ENCODE measurements at places on chromosomes 12 and 14.
A peak's percentile ranks its signal among the peaks of the same experiment; 100 is the strongest.

DNA sequence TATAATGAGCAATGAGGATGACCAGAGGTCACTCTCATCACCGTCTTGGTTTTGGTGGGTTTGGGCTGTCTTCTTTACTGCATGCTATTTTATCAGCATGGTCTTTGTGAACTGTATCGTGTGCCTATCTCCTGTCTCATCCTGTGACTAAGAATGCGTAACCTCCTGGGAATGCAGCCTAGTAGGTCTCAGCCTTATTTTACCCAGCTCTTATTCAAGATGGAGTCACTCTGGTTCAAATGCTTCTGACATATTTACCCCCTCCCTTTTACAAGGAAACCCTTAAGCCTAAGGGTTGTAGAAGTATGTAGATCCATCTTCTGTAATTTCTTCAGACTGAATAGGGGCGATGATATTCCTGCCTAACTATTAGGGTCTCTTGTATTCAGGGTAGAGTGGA lies 8.4 kb downstream of the IFI27L1 start:
- DNase-seq = no peak
- no peak overlapping the region for H3K4me3 ChIP-seq
- H3K27me3 ChIP-seq = no peaks in the 10 kb centered on the region

GRCh38 chr14:100159094-100159864 lies at the start of gene DEGS2:
TSS of gene DEGS2 (minus strand) at chr14:100159645. CDS start at chr14:100159587, 58 bp downstream.
- no peak for DNase-seq
- H3K27me3 ChIP-seq = peaks cover 39% of the 10 kb centered on the region
- H3K4me1 ChIP-seq = no peaks in the 10 kb centered on the region
- H3K4me3 ChIP-seq = peak within 1 kb of the TSS; percentile 69

GRCh38 chr12:82857276-82857675 lies 170.6 kb downstream of the TMTC2 start:
- peaks cover 11% of the 10 kb centered on the region for H3K4me1 ChIP-seq
- H3K36me3 ChIP-seq = no peaks in the 10 kb centered on the region
- H3K27ac ChIP-seq = no peak overlapping the region
- no peak overlapping the region for H3K4me3 ChIP-seq
- H3K27me3 ChIP-seq = no peaks in the 10 kb centered on the region
- DNase-seq = no peak

DNA sequence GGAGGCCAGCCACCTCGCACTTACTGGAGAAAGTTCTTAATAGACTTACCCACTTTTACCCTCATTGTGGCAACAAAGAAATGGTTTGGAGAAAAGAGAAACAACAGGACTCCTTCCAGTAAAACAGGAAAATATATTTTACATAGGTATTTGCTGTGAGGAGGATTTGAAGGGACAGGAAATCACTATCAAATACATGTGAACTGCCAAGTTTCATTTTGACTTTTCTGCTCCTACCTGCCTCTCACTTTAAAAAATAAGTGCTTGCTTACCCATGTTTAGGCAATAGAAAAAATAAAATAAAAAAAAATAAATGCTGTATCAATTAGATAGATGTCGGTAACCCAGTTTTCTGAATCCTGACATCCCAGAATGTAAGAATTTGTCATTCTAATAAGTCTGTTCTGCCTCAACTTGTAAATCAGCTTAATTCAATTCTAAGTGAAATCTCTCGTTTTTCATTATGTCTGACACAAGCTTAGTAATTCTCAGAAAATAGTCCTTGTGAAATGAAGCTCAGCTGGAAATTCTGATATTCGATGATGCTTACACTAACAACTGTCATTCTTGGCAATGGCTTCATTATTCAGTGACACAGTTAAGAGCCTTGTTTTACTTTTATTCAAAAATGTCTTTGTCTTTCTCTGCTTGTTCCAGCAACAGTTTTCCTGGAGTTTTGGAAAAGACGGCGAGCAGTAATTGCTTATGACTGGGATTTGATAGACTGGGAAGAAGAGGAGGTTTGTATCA lies 131.3 kb downstream of the SLC5A8 start:
- DNase-seq = no peak
- H3K27me3 ChIP-seq = no peaks in the 10 kb centered on the region
- H3K27ac ChIP-seq = no peak overlapping the region

GRCh38 chr12:93322784-93323183 lies 54.9 kb upstream of the NUDT4 start:
- no peaks in the 10 kb centered on the region for H3K27me3 ChIP-seq
- no peaks in the 10 kb centered on the region for H3K4me1 ChIP-seq
- H3K36me3 ChIP-seq = no peaks in the 10 kb centered on the region
- no peak overlapping the region for H3K4me3 ChIP-seq
- no peak for DNase-seq

DNA sequence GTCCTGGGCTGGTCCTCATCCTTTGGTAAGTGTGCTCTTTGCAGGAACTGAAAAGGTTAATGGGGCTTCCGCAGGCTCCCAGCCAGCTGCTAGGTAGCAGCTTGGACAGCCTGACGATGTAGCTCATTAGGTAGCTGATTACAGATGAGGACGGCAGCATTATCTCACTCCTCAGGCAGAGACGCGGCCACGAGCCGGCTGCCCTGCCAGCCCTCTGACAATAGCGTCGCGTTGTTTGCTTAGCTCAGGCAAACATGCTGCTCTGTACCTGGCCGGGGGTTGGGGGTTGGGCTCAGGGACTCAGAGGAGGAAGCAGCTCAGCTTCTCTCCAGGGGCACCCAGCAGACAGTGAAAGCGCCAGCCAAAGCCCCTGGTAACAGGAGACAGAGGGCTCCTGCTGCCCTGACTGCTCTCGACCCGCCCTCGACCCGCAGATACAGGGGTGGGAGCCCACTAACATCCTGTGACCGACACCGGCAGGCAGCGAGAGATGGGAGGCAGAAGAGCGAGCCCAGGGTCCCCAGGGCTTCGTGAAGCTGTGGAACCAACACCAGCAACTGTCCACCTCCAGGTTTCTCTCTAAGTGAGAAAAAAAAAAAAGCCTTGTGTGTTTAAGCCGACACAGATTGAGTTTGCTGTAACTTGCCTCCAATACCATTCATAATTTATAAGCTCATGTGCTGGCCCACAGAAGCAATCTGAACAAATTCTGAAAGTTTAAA lies 53.4 kb upstream of the DLK1 start:
- DNase-seq = peak; percentile 25
- H3K4me3 ChIP-seq = peak overlapping the region; percentile 10
- H3K27me3 ChIP-seq = peaks cover 18% of the 10 kb centered on the region
- no peaks in the 10 kb centered on the region for H3K36me3 ChIP-seq
- H3K27ac ChIP-seq = no peak overlapping the region
- peaks cover 12% of the 10 kb centered on the region for H3K4me1 ChIP-seq

DNA sequence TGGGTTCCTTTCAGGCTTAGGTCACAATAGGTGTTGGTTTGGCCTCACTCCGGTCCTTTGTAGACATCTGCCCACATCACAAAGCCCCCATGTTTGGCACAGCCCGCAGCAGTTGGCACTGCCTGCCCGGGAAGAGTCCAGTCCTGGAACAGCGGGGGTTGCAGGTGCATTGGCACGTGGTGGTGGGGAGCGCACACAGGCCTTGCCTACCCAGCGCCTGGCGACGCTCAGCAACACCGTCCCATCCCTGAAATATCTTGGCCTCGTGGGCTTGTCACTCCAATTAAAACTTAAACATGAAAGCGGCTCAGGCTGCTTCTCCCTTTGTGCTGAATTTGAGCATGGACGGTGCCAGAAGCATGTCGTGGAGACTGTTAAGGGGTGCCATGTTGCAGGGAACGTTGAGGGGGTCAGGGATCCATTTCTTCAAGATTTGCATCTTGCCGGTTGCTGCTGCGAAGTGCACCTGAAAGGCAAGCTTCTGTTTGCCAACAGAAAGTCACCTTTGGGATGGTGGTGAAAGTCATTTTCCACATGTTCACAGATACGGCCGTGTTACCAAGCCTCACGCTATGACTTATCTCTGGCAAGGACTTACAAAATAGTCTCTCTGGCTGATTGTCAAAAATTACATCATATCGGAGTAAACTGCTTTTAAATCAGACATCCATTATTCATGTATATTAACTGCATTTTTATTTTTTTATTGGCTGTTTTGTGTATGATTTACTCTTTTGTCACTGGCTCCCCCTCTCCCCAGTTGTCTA lies 91.5 kb downstream of the FBXW8 start:
- no peaks in the 10 kb centered on the region for H3K27me3 ChIP-seq
- no peak overlapping the region for H3K4me3 ChIP-seq
- peaks cover 24% of the 10 kb centered on the region for H3K4me1 ChIP-seq
- DNase-seq = no peak
- no peaks in the 10 kb centered on the region for H3K36me3 ChIP-seq

GRCh38 chr14:23831596-23831995 lies 122.0 kb upstream of the DHRS4 start:
- no peak overlapping the region for H3K27ac ChIP-seq
- H3K36me3 ChIP-seq = no peaks in the 10 kb centered on the region
- DNase-seq = no peak
- H3K4me1 ChIP-seq = no peaks in the 10 kb centered on the region

- no peak overlapping the region for H3K4me3 ChIP-seq
- H3K27me3 ChIP-seq = no peaks in the 10 kb centered on the region
- no peaks in the 10 kb centered on the region for H3K4me1 ChIP-seq
- DNase-seq = no peak
- no peaks in the 10 kb centered on the region for H3K36me3 ChIP-seq
- no peak overlapping the region for H3K27ac ChIP-seq
Observed at GRCh38 chr14:25349269-25349668, 299.3 kb upstream of the STXBP6 start.

GRCh38 chr14:102208741-102209140 lies 69.0 kb downstream of the WDR20 start:
- no peak for DNase-seq
- H3K27ac ChIP-seq = no peak overlapping the region
- no peaks in the 10 kb centered on the region for H3K4me1 ChIP-seq
- no peak overlapping the region for H3K4me3 ChIP-seq

DNA sequence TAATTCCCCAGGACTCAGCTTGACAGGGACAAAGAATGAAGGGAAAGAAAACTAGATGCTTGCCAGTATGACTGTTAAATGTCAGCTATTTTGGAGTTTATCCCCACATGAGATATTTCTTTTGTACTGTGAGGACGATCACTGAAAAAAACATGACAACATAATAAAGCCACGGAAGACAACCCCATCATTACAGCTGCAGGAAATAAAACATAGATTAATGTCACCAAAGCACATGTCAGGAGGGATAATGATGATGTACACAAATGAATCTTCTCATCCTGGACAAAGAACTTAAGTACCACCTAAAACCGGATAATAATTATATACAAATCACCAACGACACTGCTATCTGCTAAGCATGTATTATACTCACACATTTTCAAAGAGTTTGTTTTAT lies 84.6 kb upstream of the GRIP1 start:
- no peak overlapping the region for H3K27ac ChIP-seq
- H3K27me3 ChIP-seq = no peaks in the 10 kb centered on the region
- no peaks in the 10 kb centered on the region for H3K36me3 ChIP-seq

DNA sequence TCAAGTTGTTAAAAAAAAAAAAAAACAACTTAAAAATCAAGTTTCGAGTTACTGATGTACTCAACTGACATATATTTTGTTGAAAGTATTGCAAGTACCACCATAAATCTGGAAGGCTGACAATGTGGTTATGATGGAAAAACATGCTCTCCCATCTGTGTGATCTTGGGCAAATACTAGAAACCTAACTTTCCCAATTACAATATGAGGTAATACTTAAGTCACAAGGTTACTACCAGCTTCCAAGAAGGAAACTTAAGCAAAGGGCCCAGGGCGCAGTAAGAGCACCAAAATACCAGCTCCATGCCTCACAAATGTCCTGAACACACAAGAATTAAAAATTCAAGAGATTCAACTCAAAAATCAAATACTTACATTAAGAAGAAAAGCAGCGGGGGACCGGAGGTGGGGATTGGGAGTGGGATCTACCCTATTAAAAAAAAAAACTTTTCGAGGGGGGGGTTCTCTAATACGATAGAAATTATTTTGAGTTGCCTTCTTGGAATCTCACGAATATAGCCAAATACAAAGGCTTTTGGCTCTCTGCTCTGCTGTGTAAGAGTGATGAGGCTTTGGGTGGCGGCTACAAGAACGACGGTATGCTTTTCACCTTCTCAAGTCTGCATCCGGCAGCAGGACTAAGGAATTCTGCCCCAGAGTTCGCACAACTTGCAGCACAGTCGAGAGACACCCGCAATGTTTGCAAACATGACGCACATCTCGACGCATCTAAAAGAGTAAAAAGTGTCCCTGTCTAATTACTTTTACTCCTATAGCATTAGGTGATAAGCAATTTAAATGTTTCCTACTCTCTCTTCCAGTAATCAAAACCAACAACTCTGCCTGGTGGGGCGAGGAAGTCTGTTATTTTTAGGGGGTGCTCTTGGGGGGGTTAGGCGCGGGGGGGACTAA lies 1.1 kb downstream of the SAV1 start:
- H3K27ac ChIP-seq = peak overlapping the region; percentile 91
- H3K36me3 ChIP-seq = peaks cover 4% of the 10 kb centered on the region
- no peaks in the 10 kb centered on the region for H3K27me3 ChIP-seq
- H3K4me1 ChIP-seq = peaks cover 17% of the 10 kb centered on the region
- H3K4me3 ChIP-seq = peak overlapping the region; percentile 83
- no peak for DNase-seq

- H3K4me3 ChIP-seq = no peak overlapping the region
- no peaks in the 10 kb centered on the region for H3K27me3 ChIP-seq
- H3K4me1 ChIP-seq = no peaks in the 10 kb centered on the region
- no peak for DNase-seq
- H3K36me3 ChIP-seq = no peaks in the 10 kb centered on the region
- H3K27ac ChIP-seq = no peak overlapping the region
Observed at GRCh38 chr14:32559590-32559989, 230.5 kb downstream of the AKAP6 start.

- H3K4me1 ChIP-seq = peaks cover 7% of the 10 kb centered on the region
Observed at GRCh38 chr12:57604454-57604991, at the start of gene DTX3. TSS of gene DTX3 (plus strand) at chr12:57604824. CDS start at chr12:57606518, 1,694 bp downstream.

DNA sequence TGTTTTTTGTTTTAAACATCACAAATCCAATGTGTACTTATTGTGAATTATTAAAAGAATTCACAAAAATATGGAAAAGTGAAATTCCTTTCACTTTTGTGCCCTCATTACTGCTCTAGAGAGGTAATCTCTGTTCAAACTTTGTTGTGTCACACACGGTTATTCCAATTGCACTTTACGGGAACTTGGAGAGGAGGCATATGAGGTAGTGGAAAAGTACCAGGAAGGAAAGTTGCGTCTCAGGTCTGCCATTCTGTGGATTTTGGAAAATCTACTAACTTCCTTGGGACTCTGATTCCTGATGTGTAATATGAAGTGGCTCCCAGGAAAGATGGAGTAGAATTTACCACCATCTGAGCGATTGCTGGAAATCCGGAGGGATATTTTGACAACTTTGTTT lies 90.9 kb upstream of the DCN start:
- no peaks in the 10 kb centered on the region for H3K36me3 ChIP-seq
- DNase-seq = no peak
- H3K4me1 ChIP-seq = peaks cover 19% of the 10 kb centered on the region
- H3K27ac ChIP-seq = peak overlapping the region; percentile 24

- H3K27ac ChIP-seq = no peak overlapping the region
- no peaks in the 10 kb centered on the region for H3K27me3 ChIP-seq
- no peaks in the 10 kb centered on the region for H3K4me1 ChIP-seq
- DNase-seq = no peak
- H3K36me3 ChIP-seq = no peaks in the 10 kb centered on the region
Observed at GRCh38 chr12:130686511-130686991, 29.5 kb downstream of the RIMBP2 start.

GRCh38 chr12:92556141-92556540 lies 146.6 kb upstream of the PLEKHG7 start:
- no peak for DNase-seq
- no peaks in the 10 kb centered on the region for H3K36me3 ChIP-seq
- H3K4me1 ChIP-seq = no peaks in the 10 kb centered on the region

GRCh38 chr12:59620326-59620725 lies 24.5 kb downstream of the SLC16A7 start:
- no peak overlapping the region for H3K27ac ChIP-seq
- H3K27me3 ChIP-seq = no peaks in the 10 kb centered on the region
- H3K4me3 ChIP-seq = no peak overlapping the region
- no peak for DNase-seq

Data from H1 (cell line).